ENCODE measurements at places on chromosomes 16 and 17. TPM values are rescaled to one million over a fixed set of nuclear protein-coding genes. Genes with fewer than 3 reads are reported as not detected.

Gene TCAP
- total RNA-seq: 0.82 TPM

Gene MAF
- 66.9 TPM for total RNA-seq

Gene SPNS3
- total RNA-seq: 8.4 TPM

Gene FAM20A
- total RNA-seq: not detected

Gene SPATA32
- total RNA-seq: 0.21 TPM

Gene HEATR9
- 0.18 TPM for total RNA-seq

Gene SCN4A
- total RNA-seq: 0.21 TPM

Gene SLC12A3
- not detected for total RNA-seq

Gene KRT12
- total RNA-seq: not detected

Gene SKAP1
- total RNA-seq: 76.1 TPM

DNA sequence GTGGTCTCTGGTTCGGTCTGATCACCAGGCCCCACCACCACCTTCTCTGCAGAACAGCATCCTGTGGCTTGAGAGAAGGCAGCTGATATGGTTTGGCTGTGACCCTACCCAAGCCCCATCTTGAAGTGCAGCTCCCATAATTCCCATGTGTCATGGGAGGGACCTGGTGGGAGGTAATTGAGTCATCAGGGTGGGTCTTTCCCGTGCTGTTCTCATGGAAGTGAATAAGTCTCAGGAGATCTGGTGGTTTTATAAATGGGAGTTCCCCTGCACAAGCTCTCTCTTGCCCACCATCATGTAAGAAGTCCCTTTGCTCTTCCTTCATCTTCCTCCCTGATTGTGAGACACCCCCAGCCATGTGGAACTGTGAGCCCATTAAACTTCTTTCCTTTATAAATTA lies 352.3 kb upstream of the CDH5 start:
- H3K27ac ChIP-seq: no peak overlapping the region
- no peak overlapping the region for H3K4me3 ChIP-seq

DNA sequence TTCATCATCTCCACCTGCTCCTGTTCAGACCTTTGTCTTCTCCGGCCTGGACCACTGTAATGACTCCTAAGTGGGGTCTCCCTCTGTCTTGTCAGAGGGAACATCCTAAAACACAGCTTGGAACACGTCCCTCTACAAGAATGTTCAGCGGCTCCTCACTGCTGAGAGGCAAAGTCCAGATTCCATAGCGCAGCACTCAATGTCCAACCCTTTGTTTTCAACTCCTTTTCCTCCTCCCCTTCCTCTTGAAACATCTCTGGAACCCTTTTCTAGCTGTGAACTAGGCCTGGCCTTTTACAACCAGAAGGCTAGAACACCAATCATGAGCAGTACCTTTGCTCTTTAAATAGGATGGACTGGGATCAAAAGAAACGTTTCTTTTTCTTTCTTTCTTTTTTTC lies 914 bp downstream of the C17orf50 start:
- peaks cover 9% of the 10 kb centered on the region for H3K4me1 ChIP-seq
- no peak for DNase-seq
- H3K27ac ChIP-seq: no peak overlapping the region
- no peaks in the 10 kb centered on the region for H3K36me3 ChIP-seq

DNA sequence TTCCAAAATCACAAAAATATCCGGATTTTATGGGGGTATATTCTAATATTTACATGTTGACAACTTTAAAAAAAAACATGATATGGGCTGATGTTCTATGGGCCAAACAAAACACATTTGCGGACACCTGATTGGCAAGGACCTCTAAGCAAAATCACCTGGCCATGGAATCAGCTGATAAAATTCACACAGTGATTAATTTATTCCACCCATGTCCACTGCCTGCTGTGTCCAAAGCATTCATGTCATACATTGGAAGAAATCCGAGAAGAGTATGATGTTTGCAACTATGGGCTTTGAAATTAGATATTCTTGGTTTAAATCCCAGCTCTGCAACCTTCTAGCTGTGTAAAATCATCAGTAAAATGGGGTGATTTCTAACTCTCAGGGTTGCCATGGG lies 538.7 kb downstream of the HAPSTR1 start:
- H3K27ac ChIP-seq: no peak overlapping the region
- no peaks in the 10 kb centered on the region for H3K36me3 ChIP-seq
- peaks cover 2% of the 10 kb centered on the region for H3K27me3 ChIP-seq
- H3K4me3 ChIP-seq: no peak overlapping the region

- DNase-seq: no peak
- H3K4me1 ChIP-seq: no peaks in the 10 kb centered on the region
- H3K27me3 ChIP-seq: no peaks in the 10 kb centered on the region
- no peaks in the 10 kb centered on the region for H3K36me3 ChIP-seq
- no peak overlapping the region for H3K4me3 ChIP-seq
These were observed 352.5 kb downstream of the KCNJ2 start for GRCh38 chr17:70521821-70522256.

DNA sequence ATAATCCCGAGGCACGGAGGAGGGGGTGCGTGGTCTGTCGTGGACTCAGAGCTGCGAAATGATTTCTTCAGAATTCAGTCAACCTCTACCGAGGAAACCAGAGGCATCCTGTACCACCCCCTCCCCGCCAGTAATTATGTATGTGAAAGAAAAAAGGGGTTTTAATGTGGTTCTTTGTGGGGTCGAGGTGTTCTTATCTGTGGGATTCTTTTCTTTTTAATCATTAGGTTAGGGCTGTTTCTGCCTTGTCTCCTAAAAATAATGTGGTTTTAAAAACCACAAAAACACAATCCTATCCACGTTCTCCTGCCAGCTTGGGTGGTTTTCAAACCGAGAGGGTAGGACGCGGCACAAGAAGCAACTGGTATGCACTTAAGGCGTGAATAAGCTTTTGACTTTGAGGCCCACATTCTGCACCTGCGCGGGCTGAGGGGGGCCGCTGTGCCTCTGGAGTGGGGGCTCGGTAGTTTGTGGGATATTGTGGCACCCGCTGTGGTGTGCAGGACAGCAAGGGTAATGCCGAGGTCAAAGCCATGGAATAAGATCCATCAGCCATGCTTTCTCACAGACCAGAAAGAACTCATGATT lies 1.0 kb downstream of the SLC47A1 start:
- H3K27ac ChIP-seq: no peak overlapping the region
- peak overlapping the region; percentile 51 for H3K4me3 ChIP-seq
- no peaks in the 10 kb centered on the region for H3K36me3 ChIP-seq
- H3K4me1 ChIP-seq: peaks cover 11% of the 10 kb centered on the region
- H3K27me3 ChIP-seq: peaks cover 46% of the 10 kb centered on the region

GRCh38 chr17:17305281-17305801 lies 2.2 kb downstream of the NT5M start:
- H3K4me1 ChIP-seq: peaks cover 22% of the 10 kb centered on the region
- H3K4me3 ChIP-seq: peak overlapping the region; percentile 52
- H3K27ac ChIP-seq: peak overlapping the region; percentile 69
- DNase-seq: peak; percentile 70
- H3K27me3 ChIP-seq: no peaks in the 10 kb centered on the region

DNA sequence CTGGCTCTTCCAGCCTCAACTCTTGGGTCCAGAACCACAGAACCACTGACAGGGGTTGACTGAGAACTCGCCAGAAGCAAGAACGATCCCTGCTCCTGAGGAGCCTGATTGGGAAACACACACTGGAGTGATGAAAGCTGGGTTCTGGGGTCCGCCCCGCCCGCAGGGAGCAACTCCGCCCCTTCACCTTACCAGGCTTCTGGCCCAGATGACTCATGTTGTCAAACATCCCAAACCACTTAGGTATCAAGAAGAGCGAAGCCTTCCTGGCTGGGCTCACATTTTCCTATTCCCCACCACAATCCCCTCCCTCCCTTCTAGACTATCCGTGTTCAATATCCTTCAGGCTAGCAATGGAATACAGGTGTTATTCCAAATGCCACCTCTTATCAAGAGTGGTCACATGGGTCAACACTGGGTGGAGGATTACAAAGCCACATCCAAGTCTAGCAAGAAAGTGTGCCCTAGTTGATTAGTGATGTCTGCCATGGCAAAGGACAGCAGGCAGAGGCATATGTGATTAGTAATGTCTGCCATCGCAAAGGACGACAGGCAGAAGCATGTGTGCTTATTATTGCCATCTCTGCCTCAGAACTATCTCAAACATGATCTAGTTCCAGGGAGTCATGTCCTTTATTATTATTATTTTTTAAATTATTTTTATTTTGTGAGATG lies 70.5 kb downstream of the TIMM22 start:
- H3K4me3 ChIP-seq: no peak overlapping the region
- no peak for DNase-seq
- H3K36me3 ChIP-seq: peaks cover 42% of the 10 kb centered on the region
- no peak overlapping the region for H3K27ac ChIP-seq
- H3K27me3 ChIP-seq: no peaks in the 10 kb centered on the region

DNA sequence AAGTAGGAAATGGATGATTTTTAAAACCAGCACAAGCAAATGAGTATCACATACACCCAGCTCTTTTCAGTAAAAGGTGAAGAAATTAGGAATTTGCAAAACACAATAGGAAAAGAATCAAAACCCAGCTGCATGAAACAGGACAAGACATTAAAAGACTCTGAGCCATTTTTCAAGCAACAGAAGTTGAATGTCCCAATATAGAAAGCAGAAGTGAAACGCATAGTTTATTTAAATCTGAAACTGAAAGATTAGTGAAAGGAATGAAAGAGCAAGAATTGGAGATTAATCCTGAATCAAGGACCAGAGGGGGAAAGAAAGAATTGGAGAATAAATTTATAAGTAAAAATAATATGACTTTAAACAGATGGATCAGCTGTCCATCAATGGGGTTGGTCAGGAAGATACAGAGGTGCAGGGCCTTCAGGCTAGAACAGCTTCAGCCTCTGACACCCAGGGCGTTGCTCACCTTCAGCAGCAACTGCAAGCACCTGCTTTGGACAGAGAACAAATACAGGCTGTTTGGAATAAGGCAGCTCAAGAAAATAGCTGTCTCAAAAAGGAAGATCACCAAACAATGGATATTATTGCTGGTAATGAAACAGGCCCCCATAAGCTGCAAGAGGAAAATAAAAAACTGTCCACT lies 3.9 kb upstream of the ARHGAP17 start:
- H3K27me3 ChIP-seq: no peaks in the 10 kb centered on the region
- peaks cover under 1% of the 10 kb centered on the region for H3K36me3 ChIP-seq

DNA sequence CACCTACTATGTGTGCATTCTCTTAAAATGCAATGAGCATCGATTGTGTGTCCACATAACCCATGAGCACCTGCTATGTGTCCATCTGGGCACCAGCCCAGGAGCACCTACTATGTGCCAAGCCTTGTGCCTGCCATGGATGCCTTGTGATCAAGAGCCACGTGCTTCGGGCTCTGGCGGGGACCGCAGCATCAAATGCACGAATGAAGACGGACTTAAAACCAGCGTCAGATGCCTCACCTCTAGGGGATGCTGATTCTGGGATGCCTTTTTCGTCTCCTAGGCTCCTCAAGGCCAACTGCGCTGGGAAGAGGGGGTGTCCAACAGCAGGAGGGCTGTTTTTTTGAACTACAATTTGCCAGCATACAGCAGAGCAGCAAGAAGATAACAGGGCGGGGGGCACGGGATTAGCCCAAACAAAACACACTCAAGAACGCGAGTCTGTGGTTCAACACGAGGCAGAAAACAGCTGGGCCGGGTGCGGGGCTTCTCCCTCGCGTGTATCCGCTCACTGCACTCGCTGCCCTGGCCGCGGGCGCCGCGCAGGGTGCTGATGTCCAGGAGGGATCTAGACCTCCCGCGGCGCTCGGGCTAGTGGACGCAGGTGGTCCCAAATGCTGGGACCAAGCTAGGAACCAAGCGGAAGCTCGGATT lies 1.2 kb upstream of the GLIS2 start:
- peak; percentile 49 for DNase-seq
- H3K27me3 ChIP-seq: peaks cover 13% of the 10 kb centered on the region
- H3K4me3 ChIP-seq: peak overlapping the region; percentile 71
- H3K27ac ChIP-seq: peak overlapping the region; percentile 81
- peaks cover 11% of the 10 kb centered on the region for H3K4me1 ChIP-seq
- H3K36me3 ChIP-seq: no peaks in the 10 kb centered on the region

GRCh38 chr16:56355786-56356275 lies 69.5 kb downstream of the AMFR start:
- H3K4me1 ChIP-seq: peaks cover 29% of the 10 kb centered on the region
- peak overlapping the region; percentile 98 for H3K27ac ChIP-seq
- H3K27me3 ChIP-seq: no peaks in the 10 kb centered on the region
- DNase-seq: no peak
- H3K4me3 ChIP-seq: peak overlapping the region; percentile 78
- peaks cover 3% of the 10 kb centered on the region for H3K36me3 ChIP-seq

DNA sequence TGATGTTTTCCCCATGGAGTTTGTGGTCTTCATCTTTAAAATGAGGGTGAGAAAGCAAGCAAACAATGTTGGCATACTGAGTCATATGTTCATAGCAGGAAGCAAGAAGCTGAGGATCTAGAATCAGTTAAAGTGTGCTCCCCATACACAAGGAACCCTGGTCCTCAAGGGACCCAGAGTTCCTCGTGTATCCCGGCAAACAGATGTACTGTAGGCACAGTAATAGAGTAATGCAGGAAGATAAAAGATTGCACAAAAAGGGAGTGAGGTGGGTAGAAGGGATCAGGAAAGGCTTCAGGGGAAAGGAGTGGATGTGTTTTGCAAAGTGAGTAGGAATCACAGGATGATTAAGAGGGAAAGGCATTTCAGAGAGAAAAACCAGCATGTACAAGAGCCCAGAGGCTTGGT lies 412.3 kb upstream of the CDH11 start:
- no peak overlapping the region for H3K4me3 ChIP-seq
- no peaks in the 10 kb centered on the region for H3K4me1 ChIP-seq
- H3K27me3 ChIP-seq: peaks cover 3% of the 10 kb centered on the region
- H3K36me3 ChIP-seq: no peaks in the 10 kb centered on the region
- no peak for DNase-seq

GRCh38 chr17:18122990-18123753 lies 14.6 kb downstream of the MYO15A start:
- H3K27ac ChIP-seq: no peak overlapping the region
- H3K4me3 ChIP-seq: no peak overlapping the region

- H3K27ac ChIP-seq: no peak overlapping the region
- no peaks in the 10 kb centered on the region for H3K27me3 ChIP-seq
- DNase-seq: no peak
- no peak overlapping the region for H3K4me3 ChIP-seq
- H3K36me3 ChIP-seq: no peaks in the 10 kb centered on the region
- H3K4me1 ChIP-seq: peaks cover 11% of the 10 kb centered on the region
These were observed 55.3 kb downstream of the NOG start for GRCh38 chr17:56648806-56649205.

DNA sequence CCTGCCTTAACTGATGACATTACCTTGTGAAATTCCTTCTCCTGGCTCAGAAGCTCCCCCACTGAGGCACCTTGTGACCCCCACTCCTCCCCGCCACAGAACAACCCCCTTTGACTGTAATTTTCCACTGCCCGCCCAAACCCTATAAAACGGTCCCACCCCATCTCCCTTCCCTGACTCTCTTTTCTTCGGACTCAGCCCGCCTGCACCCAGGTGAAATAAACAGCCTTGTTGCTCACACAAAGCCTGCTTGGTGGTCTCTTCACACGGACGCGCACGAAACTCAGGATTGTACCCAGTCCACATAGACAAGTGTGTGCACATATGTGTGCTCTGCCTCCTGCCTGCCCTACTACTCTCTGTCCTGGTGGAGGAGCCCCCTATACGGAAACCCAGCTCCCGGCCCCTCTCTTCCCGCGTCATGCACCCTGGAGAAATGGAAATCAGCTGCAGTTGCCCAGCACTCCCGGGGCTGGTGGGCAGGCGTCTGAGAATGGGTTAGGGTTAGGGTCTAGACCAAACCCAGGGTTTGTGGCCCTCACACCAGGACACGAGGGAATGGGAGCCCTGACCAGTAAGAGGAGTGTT lies 2.4 kb upstream of the RHBDF1 start:
- peaks cover 28% of the 10 kb centered on the region for H3K4me1 ChIP-seq
- no peak overlapping the region for H3K27ac ChIP-seq
- H3K27me3 ChIP-seq: peaks cover 21% of the 10 kb centered on the region
- H3K4me3 ChIP-seq: no peak overlapping the region
- DNase-seq: no peak
